Neural crest cell (in vitro differentiated cells): ENCODE measurements at places on chromosomes 7 and 10. TPM values are rescaled to one million over a fixed set of nuclear protein-coding genes. Genes with fewer than 3 reads are reported as not detected.

The SH2B2 gene
- total RNA-seq, result 13.3 and 16.4 TPM in 2 replicates

The RHOBTB1 gene
- total RNA-seq, result 15.8 and 15.9 TPM in 2 replicates

The NPSR1 gene
- not detected in 2 replicates for total RNA-seq

The RNF148 gene
- not detected in 2 replicates for total RNA-seq

The CDHR1 gene
- total RNA-seq, result 19.8 and 23.0 TPM in 2 replicates

The CNTNAP2 gene
- total RNA-seq, result 9.3 and 12.9 TPM in 2 replicates

The CDK14 gene
- total RNA-seq, result 42.2 and 49.6 TPM in 2 replicates

The AUTS2 gene
- 148 and 152 TPM in 2 replicates for total RNA-seq

The DPYSL4 gene
- 145 and 155 TPM in 2 replicates for total RNA-seq

The C7orf33 gene
- not detected in 2 replicates for total RNA-seq

The FFAR4 gene
- total RNA-seq, result 0.09 TPM in 1 of 2 replicates, not detected in the other

The OR2A1 gene
- 0.19 TPM in 1 of 2 replicates, not detected in the other for total RNA-seq

The PCDH15 gene
- 17.4 and 21.7 TPM in 2 replicates for total RNA-seq

The MACC1 gene
- total RNA-seq, result 0.12 TPM in 1 of 2 replicates, not detected in the other

The SEPHS1 gene
- 158 and 163 TPM in 2 replicates for total RNA-seq

The MAGI2 gene
- 10.0 and 10.1 TPM in 2 replicates for total RNA-seq

The SUN3 gene
- not detected in 2 replicates for total RNA-seq

The IGFBP3 gene
- 35.2 and 40.2 TPM in 2 replicates for total RNA-seq

The TBXAS1 gene
- 4.1 and 5.7 TPM in 2 replicates for total RNA-seq

The FAM237B gene
- not detected in 2 replicates for total RNA-seq

The FAM13C gene
- 2.9 and 3.1 TPM in 2 replicates for total RNA-seq

The NKX1-2 gene
- not detected in 2 replicates for total RNA-seq

The TMEM184A gene
- not detected in 2 replicates for total RNA-seq

The LZTS2 gene
- 70.8 and 71.0 TPM in 2 replicates for total RNA-seq

The AKR1C8 gene
- not detected in 2 replicates for total RNA-seq
